ENCODE measurements at places on chromosomes 13 and 19.

DNA sequence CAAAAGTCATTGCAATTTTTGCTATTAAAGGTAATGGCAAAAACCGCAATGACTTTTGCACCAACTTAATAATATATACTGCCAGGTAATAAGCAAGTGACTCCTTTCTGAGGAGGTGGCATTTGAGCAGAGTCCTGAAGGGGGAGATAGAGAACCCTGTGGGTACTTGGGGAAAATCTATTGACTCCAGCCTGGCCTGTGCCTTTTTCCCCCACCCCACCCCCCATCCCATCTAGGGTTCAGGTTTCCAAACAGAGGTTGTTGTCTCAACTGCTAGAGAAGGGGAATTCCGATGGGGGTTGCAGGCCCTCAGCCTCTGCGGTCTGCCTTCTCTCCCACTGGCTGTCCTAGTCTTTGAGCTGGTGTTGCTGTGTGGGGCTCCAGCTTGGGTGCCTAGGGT is 11.5 kb downstream of the S1PR2 start:
- peak; percentile 43 for DNase-seq

DNA sequence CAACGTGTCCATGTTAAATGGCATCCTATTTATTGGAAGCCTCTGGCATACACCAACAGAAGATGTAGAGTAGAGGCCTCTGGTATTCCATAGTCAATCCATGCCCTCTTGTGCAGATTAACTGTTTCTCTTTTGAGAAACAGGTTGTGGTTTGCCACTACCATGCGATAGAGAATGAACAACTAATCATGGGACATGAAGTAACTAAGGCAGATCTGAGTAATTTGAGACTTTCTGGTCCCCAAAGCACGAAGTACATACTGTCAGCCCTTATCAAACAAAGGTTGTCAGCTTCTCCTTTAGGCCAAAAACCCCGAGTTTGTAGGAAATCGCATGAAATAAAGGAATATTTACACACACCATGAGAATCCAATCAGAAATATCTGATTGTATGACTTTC is 3.6 kb downstream of the ZNF121 start:
- DNase-seq = no peak

DNA sequence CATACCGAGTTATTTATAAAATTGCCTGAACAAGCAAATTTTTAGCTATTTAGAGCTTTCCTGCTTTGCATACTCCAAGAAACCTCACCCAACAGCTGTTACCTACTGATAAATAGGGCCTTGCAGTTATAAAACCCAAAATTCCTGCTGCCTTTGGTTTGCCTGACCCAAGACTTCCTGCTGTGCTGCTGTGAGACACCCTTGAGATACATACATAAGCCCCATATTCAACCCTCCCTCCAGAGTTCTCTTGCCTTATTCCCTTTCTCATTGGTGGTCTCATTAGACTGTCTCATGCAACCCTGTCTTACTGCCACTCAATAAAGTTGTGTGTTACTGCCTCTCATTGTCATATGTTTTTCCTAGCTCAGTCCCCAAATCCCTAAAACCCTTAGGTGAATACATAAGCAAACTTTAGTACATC is 677.6 kb downstream of the UQCRFS1 start:
- no peak for DNase-seq

- DNase-seq = no peak
Measured at GRCh38 chr19:53177986-53178385, 15.2 kb downstream of the ZNF665 start.

DNA sequence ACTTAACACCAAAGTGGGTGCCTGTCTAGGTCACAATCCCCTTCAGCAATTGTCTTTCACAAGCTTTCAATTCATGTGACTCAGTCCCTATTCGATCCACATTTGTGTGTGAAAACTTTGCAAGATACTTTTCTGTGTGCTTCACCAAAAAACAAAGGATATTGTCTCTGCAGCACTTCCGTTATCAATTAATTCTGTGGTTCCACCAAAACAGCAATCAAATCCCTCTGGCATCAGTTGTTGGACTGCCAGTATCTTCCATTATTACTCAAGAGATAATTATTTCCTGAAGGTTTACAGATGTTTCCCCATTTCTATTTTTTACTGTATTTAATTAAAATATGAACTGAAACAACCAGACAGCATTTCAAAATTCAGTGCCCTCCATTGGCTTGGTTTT is 481.4 kb downstream of the SUCLA2 start:
- DNase-seq = no peak

GRCh38 chr19:49503582-49503962 is 7.3 kb downstream of the RPS11 start:
- DNase-seq = no peak

DNA sequence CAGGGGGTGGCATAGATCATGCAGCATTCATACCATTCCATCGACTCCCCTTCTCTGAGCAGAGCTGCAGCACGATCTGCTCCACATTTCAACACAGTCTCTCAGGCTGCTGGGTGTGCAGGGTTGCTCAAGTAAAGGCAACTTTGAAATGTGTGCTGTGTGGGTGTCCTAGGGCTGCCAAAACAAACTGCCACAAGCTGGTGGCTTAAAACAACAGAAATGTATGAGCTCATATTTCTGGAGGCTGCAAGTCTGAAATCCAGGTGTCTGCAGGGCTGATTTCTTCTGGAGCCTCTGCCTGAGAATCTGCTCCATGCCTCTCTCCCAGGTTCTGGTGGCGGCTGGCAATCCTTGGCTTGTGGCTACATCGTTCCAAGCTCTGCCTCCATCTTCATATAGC is 63.7 kb upstream of the WDFY2 start:
- no peak for DNase-seq

GRCh38 chr13:96903085-96903484 is 91.2 kb downstream of the OXGR1 start:
- no peak for DNase-seq

DNA sequence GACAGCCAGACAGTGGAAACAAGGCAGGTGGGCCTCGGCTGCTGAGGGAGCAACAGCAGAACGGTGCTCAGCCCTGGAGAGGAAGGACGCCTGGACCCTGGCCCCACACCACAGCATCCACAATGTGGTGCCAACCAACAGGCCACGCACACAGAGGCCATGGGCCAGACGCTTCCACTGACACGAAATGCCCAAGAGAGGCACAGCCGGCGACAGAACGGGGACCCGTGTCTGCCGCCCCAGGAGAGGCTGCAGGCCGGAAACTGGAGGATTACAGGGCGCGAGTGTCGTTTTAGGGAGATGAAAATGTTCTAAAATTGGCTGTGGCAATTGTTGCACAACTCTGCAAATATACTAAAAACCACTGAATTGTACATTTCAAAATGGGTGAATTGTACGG is 69.7 kb downstream of the RASA3 start:
- no peak for DNase-seq

GRCh38 chr19:51000981-51001380 is 423 bp downstream of the KLK8 start:
- no peak for DNase-seq

DNA sequence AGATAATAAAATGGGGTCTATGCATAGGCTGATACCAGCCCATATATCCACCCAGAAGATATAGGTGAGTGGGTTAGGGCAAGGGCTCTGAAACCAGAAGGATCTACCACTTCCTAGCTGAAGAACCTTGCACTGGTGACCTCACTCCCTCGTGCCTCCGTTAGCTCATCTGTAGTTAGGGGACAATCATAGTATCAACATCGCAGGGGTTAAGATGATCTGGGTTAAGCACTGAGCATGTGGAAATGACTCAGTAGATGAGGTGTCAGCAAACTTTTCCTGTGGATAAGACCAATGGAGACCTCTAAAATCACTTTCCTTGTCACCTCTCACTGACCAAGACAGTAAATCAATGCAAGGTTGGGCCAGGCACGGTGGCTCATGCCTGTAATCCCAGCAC is 30.5 kb downstream of the TNFSF14 start:
- DNase-seq = peak; percentile 3

DNA sequence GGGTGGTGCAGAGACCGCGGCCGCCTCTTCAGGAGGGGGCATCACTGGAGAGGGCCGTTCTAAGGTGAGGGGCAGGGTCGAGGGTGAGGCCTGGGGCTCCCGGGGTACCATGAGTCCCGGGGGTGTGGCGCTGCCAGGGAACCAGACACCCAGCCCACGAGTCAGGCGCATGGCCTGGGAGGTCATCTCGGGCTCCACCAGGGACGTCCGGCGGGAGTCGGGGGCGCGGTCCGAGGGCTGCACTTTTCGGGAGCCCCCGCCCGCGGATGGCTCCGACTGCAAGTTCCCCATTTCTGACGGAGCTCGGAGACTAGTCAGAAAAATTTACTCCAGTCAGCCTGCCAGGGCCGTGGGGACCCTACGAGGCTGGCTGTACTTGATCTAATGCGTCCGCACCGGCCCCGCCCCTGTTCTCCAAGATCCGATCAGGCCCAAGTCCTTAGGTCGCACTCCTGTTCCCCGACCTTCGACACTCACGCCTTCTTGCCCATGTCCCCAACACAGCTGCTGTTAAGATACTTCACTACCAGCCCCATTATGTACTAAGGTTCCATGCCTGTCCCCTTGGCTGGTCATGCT is 774 bp downstream of the GGN start:
- DNase-seq = no peak

DNA sequence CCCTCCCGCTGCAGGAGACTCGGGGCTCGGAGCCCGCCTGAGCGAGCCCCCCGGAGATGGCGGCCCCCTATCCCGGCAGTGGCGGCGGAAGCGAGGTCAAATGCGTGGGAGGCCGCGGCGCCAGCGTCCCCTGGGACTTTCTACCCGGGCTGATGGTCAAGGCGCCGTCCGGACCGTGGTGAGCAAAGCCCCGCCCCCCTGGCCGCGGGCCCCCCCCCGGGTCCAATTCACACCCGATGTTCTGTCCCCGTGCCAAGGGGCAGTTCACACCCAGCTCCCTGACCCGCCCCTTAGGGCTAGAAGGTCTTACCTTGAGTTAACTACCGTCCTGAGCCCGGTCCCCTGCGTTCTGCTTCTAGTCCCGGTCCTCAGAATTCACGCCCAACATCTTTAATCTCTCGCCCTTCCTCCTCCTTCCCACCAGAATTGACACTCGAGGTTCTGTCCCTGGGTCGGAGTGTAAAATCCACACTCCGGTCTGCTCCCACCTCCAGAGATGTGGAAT is 1.4 kb downstream of the NPAS1 start:
- no peak for DNase-seq

DNA sequence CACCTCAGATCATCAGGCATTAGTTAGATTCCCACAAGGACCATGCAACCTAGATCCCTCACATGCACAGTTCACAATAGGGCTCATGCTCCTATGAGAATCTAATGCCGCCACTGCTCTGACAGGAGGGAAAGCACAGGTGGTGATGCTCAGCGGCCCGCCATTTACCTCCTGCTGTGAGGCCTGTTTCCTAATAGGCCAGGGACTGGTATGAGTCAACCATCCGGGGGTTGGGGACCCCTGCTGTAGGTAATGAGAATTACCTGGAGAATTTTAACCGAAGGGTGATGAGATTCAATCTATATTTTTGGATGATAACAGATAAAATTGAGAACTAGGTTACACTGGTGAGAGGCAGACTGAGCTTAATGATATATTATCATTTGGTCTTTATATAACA is 101.4 kb downstream of the LACC1 start:
- no peak for DNase-seq

DNA sequence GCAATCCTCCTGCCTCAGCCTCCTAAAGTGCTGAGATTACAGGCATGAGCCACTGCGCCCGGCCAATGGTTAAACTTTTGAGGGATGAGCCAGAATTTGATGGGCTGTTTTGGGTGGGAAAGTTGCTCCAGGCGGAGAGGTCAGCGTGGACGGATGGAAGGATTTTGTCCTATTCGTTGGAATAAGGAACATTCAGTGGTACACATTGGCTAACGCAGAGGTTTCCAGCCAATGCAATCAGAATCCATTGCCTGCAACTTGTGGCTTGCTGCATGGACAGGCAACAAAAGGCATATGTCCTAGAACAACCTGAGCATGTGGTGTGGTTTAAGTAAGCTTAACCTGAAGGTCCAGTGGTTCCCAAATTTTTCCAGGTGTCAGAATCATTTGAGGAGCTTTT is 35.5 kb upstream of the C1QTNF9 start:
- no peak for DNase-seq

GRCh38 chr19:32691952-32692726 is 518 bp downstream of the NUDT19 start:
- no peak for DNase-seq

GRCh38 chr19:35895911-35896642 is 4.3 kb downstream of the NFKBID start:
- DNase-seq = no peak

- DNase-seq = no peak
Measured at GRCh38 chr13:32002873-32003272, 28.7 kb upstream of the FRY start.

DNA sequence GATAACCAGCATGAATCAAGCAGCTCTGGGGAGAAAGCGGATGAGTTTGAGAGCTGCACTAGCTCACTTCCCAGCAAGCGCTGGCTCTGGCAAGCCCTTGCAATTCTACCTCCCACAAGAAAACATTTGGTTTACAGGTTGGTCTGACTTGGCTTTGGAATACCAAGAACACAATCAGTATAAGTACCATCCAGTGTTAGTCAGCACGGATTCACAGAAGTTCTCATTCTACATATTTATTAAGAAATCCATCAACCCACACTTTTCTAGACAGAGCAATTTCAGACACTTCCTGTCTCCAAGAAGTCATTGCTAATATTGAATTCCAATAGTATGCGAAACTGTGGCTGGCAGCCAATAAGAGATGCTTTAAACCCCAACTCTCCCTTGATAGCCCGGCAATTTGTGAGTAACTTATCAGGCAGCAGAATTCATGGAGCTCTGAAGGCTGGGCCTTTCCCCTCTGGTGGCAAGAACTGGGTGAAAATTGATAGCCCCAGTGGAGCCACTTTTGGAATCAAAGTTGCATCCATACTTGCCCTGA is 59.4 kb upstream of the WASF3 start:
- DNase-seq = no peak

- DNase-seq = no peak
Measured at GRCh38 chr19:33424181-33424580, 50.7 kb downstream of the CEBPG start.

- no peak for DNase-seq
Measured at GRCh38 chr13:97120346-97120745, 101.8 kb upstream of the MBNL2 start.

DNA sequence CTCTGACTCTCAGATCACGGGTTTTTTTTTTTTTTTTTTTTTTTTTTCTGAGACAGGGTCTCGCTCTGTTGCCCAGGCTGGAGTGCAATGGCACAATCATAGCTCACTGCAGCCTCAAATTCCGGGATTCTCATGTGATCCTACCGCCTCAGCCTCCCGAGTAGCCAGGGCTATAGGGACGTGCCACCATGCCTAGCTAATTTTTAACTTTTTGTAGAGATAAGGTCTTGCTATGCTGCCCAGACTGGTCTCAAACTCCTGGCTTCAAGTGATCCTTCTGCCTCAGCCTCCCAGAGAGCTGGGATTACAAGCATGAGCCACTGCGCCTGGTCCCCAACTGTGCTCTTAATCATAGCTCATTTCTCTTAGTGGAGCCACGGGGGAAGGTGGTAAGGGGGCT is 4.6 kb upstream of the GRAMD1A start:
- no peak for DNase-seq
